A673 (cell line): ENCODE measurements at places on chromosomes 16 and 17. TPM values are rescaled to one million over a fixed set of nuclear protein-coding genes. Genes with fewer than 3 reads are reported as not detected.

DNA sequence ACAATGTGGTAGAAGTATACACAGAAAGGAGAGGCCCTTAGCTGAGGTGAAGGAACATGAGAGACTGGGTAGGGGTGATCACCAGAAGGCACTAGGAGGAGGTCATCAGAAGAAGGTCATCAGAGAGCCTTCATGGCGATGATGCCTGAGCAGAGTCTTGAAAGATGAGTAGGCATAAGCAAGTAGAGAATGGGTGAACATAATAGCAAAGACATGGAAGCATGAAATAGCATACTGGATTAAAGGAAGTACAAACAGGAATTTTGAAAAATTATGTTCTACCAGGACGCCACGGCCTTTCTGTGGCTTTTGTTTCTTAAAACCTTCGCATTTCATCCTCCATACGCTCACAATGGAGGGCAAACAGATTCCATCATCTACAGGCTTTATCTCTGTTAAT is 2.9 kb downstream of the IKZF3 start:
- H3K27ac ChIP-seq: no peak overlapping the region
- no peaks in the 10 kb centered on the region for H3K36me3 ChIP-seq
- DNase-seq: no peak
- peaks cover 49% of the 10 kb centered on the region for H3K27me3 ChIP-seq

GRCh38 chr16:2121853-2122252 is 13.8 kb downstream of the PKD1 start:
- no peak for DNase-seq
- H3K4me1 ChIP-seq: peaks cover 26% of the 10 kb centered on the region
- no peak overlapping the region for H3K4me3 ChIP-seq
- no peak overlapping the region for H3K27ac ChIP-seq
- no peaks in the 10 kb centered on the region for H3K36me3 ChIP-seq
- H3K27me3 ChIP-seq: no peaks in the 10 kb centered on the region

- no peak overlapping the region for H3K27ac ChIP-seq
- no peak for DNase-seq
- no peak overlapping the region for H3K4me3 ChIP-seq
- no peaks in the 10 kb centered on the region for H3K4me1 ChIP-seq
- H3K27me3 ChIP-seq: peaks cover 67% of the 10 kb centered on the region
- no peaks in the 10 kb centered on the region for H3K36me3 ChIP-seq
These were observed 2.6 kb upstream of the GCGR start for GRCh38 chr17:81801327-81801726.

DNA sequence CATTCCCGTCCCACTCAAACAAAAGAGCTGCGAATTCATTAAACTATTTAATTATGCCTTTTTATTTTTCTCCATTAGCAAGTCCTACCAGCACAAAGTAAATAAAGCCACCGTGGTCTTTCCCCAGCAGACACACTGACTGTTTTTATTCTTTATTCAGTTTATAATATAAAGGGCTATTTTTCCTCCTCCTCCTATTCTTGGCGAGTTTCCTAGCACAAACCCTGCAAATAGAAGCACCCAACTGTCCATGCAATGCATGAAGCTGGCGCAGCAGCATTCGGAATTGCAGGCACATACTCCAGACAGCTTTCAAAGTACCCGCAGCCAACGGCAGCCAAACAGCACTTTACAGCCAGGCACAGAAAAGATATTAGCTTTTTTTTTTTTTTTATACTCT is 583.4 kb upstream of the PSMD7 start:
- H3K27me3 ChIP-seq: peaks cover 11% of the 10 kb centered on the region
- H3K27ac ChIP-seq: no peak overlapping the region
- DNase-seq: peak; percentile 34
- no peaks in the 10 kb centered on the region for H3K36me3 ChIP-seq
- no peak overlapping the region for H3K4me3 ChIP-seq

DNA sequence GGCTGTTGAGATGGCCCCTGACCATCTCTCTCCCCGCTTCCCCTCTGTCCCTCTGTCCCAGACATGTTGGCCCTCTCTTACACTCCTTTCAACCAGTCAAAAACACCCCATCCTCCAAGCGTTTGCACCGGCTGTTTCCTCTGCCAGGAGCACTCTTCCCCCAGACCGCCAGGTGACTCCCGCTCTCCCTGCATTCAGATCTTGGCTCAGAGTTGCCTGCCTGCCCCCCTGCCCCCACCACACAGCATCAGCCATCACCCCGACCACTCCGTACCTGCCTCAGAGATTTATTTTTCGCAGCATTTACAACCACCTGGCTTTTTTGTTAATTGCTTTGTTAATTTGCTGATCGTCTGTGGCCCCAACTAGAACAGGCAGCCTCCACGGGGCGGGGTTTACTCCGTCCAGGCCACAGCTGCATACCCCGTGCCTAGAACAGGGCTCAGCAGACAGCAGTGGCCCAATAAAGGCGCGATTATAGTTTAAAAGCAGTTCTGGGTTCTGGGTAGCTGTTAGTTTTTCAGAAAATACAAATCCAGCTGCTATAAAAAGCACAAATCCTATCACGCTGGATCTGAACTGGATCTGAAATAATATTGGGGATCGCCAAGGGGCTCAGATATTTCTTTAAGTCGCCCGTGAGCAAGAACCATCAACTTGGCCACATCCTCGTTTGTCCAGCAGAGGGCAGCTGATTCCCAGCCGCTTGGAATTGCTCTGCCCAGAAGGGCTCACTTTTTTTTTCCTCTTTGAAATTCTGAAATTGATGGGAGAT is 173.6 kb downstream of the IRF8 start:
- no peak overlapping the region for H3K4me3 ChIP-seq
- no peaks in the 10 kb centered on the region for H3K4me1 ChIP-seq
- peaks cover 6% of the 10 kb centered on the region for H3K27me3 ChIP-seq
- no peak overlapping the region for H3K27ac ChIP-seq
- DNase-seq: peak; percentile 65
- no peaks in the 10 kb centered on the region for H3K36me3 ChIP-seq

GRCh38 chr17:64441772-64442540 is 7.0 kb upstream of the MILR1 start:
- H3K4me3 ChIP-seq: no peak overlapping the region
- no peaks in the 10 kb centered on the region for H3K4me1 ChIP-seq
- no peaks in the 10 kb centered on the region for H3K27me3 ChIP-seq
- no peak overlapping the region for H3K27ac ChIP-seq
- no peak for DNase-seq
- no peaks in the 10 kb centered on the region for H3K36me3 ChIP-seq

DNA sequence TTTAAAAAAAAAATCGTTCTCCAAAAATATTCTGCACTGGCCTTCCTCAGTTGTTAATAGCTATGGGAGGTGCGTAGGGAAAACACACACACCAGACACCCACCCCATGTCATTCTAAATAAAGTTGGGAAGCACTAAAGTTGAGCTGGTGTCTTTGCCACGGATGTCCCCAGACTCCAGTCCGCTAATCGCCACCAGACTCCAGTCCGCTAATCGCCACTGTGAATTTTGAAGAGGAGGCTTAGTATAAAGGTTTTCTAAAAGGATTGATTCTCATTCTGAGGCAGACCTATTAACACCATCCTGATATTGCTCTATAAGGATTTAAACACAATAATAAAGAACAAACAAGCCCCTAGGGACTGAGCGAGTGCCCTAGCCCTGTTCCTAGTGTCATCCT is 22.7 kb upstream of the CPSF4L start:
- H3K4me3 ChIP-seq: no peak overlapping the region

DNA sequence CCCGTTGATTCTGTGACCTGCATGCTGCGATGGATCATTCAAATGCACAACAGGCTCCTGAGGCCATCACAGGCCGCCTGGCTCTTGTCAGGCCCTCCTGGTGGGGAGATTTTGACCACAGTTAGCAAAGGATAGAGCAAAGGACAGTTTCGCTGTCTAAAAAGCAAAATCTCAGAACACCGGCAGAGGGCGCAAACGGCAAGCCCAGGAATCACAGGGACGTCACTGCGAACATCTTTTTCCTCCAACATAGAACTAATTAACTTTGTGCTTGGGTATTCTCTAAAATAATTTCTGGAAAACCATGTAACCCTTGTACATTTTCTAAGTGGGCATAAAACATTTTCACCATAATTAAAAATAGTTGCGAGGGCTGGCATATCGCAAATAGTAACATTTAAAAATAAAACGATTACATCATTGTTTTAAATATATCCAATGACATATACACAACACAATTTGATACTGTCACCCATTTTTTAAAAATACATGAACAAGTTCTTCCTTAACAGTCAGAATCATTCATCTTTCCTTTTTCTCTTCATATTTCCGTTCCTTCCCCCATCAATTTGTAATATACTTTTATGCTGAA is 19.7 kb upstream of the SLC47A1 start:
- no peaks in the 10 kb centered on the region for H3K36me3 ChIP-seq
- no peak overlapping the region for H3K4me3 ChIP-seq
- H3K27me3 ChIP-seq: no peaks in the 10 kb centered on the region
- no peaks in the 10 kb centered on the region for H3K4me1 ChIP-seq
- H3K27ac ChIP-seq: no peak overlapping the region

DNA sequence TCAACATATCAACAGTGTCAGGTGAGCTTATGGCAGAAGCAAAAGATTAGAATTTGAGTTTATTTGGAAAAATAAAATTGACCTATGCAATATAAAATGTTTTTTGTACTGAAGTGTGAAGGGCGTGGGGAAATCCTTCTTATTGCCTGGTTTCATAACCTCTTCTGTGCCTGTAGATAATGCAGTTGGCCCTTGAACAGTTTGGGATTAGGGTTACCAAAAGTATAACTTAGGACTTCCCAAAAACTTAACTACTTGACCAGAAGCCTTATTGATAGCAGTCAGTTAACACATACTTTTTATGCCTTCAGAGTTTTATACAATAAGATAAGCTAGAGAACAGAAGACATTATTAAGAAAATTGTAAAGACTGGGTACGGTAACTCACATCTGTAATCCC is 66.0 kb downstream of the TMC6 start:
- H3K27ac ChIP-seq: no peak overlapping the region
- H3K36me3 ChIP-seq: peaks cover 8% of the 10 kb centered on the region
- H3K4me3 ChIP-seq: no peak overlapping the region
- H3K4me1 ChIP-seq: peaks cover 9% of the 10 kb centered on the region

DNA sequence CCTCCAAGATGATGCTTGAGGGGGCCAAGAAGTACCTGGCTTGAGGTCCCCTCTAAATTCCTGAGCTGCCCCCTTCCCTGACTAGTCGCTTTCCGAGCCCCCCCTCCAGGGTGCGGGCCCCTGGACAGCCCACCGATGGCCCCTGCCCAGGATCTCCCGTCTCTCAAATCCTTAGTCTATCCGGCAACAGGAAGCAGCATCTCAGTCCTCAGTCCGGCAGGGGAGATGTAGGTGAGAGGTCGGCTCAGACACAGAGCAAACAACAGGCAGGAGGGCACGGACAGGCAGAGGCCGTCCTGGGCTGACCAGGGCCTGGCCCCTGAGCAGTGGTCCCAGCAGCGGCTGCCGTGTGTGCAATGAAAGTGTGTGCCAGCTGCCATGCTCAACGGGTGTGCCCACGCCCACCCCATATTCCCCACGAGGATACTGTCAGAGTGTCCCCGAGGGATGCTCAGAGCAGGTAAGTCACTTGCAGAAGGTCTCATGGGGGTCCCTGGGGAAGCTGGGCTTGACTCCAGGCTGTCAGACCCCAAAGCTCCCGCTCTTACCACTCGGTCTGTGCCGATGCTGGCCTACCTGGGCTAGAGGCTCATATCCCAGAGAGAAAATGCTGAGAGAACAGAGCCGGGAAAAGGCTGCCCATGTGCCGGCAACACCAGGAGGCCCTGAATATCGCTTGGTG is 7.2 kb downstream of the SLC43A2 start:
- no peaks in the 10 kb centered on the region for H3K36me3 ChIP-seq
- no peak overlapping the region for H3K4me3 ChIP-seq
- H3K27me3 ChIP-seq: peaks cover 7% of the 10 kb centered on the region
- DNase-seq: no peak
- peaks cover 6% of the 10 kb centered on the region for H3K4me1 ChIP-seq

FOXJ1 gene
- 0.17 and 0.20 TPM in 2 replicates for total RNA-seq

KRT24 gene
- not detected in 2 replicates for total RNA-seq

VPS35 gene
- total RNA-seq: 94.6 and 99.0 TPM in 2 replicates

SLC38A8 gene
- total RNA-seq: not detected in 2 replicates

NACA2 gene
- 0.42 TPM in 1 of 2 replicates, not detected in the other for total RNA-seq

HP gene
- total RNA-seq: not detected in 2 replicates

BCO1 gene
- total RNA-seq: 0.15 and 0.19 TPM in 2 replicates
